ENCODE measurements at places on chromosomes 16 and 17.

GRCh38 chr17:41500131-41500911 is 5.1 kb downstream of the KRT13 start:
- DNase-seq: no peak

- DNase-seq: no peak
Measured at GRCh38 chr16:13435415-13435814, 484.5 kb upstream of the ERCC4 start.

DNA sequence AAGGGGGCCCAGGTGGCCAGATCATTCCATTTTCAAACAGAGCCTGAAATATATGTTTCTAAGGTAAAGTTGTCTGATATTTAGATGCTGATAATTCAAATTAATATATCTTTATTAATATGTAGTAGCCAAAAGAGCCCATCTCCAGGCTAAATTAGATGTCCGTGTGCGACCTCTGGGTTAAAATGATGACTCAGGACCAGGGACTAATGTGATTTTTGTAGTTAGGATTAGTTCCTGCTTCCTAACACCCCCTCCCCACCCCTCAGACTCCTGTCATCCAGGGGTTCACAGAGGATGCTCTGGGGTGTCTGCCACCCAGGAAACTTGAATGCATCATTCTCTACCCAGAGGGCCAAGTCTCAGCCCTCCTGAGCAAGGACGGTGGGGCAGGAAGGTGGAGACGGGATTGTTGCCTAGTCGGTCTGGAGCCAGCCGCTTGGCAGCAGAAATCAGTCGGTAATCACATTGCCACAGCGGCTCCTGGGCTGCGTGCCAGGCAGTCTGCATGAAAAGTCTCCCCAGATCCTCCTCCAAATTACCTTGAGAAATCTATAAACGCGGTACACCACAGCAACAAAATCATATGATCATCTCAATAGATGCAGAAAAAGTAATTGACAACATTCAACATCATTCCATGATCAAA is 29.8 kb downstream of the CNGB1 start:
- no peak for DNase-seq

DNA sequence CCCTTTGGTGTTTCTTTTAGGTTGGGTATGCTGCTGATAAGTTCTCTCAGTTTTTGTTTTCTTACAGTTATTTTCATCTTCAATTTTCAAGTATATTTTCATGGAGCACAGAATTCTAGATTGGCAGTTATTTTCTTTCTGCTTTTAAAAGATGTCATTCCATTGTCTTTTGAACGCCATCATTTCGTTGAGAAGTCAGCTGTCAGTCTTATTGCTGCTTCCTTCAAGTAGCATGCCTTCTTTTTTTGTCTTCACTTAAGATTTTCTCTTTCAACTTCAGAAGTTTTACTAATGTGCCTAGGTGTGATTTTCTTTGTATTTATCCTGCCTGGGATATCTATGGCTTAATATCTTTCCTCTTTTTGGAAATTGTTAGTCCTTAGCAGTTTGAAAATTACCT is 262.2 kb upstream of the PMFBP1 start:
- no peak for DNase-seq

DNA sequence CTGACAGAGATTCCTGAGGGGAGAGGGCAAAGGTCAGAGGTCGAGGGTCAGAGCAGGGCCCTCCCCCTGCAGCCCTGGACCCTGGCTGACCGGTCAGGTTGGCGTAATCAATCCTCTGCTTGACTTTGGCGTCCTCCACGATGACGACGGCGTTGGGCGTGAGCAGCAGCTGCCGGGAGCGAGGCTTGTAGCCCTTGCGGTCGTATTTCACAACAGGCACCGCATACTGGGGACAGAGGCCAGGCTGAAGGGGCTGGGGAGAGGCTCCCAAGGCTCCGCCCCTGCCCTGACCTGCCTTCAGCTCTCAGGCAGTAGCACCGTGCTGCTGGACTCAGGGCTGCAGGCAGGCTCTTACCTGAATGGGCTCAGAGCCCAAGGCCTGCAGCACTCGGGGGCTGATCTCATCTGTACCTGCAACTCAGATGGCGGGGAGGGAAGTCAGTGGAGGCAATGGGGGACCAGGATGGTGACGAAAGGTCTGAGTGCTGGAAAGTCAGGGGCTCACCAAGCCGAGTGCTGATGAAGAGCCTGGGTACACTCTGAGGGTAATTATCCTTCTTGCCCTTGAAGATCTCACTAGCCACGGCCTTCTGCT is 12.0 kb upstream of the CRK start:
- DNase-seq: no peak

DNA sequence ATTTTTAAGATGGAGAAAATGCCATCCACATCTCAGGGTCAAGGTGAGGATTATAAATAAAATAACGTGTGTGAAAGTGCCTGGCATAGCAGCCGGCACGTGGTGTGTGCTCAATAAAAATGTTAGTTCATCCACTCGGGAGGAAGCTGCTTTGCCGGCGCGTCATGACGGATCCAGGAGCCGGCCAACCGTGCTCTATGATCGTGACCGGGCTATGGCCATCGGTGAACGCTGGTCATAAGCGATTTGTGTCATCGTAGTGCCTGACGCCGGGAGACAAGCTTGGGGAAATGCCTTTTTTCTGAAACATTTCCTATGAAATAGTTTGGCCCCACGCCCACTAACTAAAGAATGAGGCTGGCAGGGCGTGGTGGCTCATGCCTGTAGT is 74.0 kb downstream of the CMC2 start:
- DNase-seq: no peak

Measured in stimulated activated CD4-positive, alpha-beta T cell treated with anti-CD3 and anti-CD28 coated beads, Interleukin-1b, Interleukin-23, amount 100 ng/mL, for 4 hours (primary cell).